CD4-positive, alpha-beta T cell treated with Interleukin-17A for 4 hours (primary cell): ENCODE measurements at places on chromosomes 1 and 21.
A peak's percentile ranks its signal among the peaks of the same experiment; 100 is the strongest.

DNA sequence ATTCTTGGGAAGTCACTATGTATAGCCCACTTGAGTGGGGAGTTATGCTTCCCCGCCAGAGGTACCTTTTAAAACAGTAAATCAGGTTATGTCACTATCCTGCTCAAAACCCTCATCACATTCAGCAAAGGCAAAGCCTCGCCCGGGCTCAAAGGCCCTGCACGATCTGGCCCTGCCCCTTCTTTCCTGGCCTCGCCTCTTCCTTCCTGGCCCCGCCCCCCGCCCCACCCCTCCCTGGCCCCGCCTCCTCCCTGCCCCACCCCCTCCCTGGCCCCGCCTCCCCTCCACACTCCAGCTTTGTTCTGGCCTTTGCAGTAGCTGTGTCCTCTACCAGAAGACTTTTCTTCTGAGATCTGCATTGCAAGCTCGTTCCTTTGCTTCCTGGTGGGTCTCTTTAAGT lies 6.6 kb downstream of the LDLRAD2 start:
- peak; percentile 37 for DNase-seq

- no peak for DNase-seq
Measured at GRCh38 chr1:12618661-12618964, 603 bp upstream of the DHRS3 start.

DNA sequence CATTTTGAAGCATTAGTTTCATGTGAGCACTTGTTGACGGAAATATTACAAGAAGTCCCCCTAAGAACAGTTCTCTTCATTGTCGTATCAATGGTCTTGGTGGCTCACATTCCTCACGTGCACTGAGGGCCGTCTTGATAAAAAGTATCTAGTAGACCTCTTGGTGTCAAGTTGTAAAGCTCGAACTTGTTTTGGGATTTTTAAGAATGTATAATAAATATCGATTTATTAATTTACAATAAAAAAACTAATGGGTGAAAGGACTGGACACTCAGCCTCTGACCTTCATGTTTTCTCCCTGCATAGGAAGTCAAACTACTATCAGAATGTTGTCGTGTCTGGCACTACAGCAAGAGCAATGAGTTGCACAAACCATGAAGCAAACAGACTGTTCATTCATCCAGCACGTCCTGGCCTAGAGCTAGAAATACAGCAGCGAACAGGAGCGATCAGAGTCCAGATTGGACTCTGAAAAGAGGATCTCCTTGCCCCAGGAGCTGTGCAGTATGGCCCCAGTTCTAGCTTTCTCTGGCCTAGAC lies 319.2 kb downstream of the SMYD3 start:
- DNase-seq, result no peak

GRCh38 chr1:41489561-41489960 lies 5.1 kb upstream of the EDN2 start:
- DNase-seq, result no peak

- no peak for DNase-seq
Measured at GRCh38 chr1:201023920-201024624, 558 bp upstream of the KIF21B start.

DNA sequence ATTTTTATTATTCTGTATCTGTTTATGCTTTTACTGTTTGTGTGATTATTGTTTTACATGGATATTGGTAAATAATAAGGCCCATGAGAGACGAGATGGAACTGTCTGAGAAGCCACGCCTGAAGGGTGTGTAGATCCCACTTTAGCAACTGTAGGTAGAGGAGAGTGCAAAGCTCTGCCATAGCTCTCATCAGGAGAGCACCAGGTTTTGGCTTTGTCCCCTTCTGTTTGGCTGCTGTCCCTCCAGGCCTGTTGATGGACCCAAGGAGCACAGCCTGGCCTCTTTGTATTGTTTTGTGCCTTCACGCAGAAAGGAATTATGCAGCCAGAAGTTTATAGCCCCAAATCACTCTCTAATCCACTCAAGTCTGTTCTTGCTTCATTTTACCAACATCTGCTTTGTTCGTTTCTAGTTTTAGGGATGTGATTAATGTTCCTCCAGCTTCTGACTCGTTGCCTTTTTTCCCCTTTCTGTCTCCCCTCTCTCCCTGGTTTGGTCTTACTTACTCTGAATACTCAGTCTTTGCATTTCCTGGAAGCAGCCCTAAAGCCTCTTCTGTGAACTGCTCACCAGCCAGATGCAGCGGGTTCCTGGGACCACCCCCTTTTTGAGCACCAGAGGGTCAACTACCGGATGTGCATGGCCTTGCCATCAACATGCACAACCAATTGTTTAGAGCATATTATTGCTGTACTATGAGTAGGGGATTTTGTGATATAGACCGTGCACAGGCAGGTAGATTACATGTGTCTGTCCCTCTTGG lies 127.3 kb downstream of the HHAT start:
- DNase-seq, result no peak

GRCh38 chr21:45109831-45110492 lies 35.6 kb downstream of the ADARB1 start:
- DNase-seq, result peak; percentile 48

GRCh38 chr1:14263225-14263624 lies 335.3 kb upstream of the KAZN start:
- no peak for DNase-seq

- DNase-seq, result peak; percentile 74
Measured at GRCh38 chr1:226547754-226548191, 791 bp upstream of the STUM start.

DNA sequence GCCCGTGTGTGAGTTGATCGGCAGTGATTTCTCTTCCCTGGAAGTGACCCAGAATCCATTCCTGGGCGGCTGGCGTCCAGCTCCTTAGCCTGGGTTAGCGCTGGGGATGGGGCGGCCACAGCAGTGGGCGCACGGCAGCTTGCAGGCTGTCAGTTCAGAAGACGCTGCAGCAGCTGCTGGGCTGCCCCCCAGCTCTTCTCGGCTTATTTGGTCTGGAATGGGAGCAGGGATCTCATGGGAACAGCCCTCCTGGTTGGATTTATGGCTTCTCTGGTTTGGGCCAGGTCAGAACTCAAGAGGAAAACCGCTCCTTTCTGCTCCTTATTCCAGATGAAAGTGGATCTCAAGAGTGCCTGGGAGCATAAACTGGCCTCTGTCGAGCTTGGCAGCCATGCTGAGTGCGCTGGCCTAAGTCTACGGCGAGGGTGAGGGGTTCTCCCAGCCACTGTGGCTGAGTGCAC lies 148.2 kb downstream of the PRDM16 start:
- DNase-seq, result no peak

DNA sequence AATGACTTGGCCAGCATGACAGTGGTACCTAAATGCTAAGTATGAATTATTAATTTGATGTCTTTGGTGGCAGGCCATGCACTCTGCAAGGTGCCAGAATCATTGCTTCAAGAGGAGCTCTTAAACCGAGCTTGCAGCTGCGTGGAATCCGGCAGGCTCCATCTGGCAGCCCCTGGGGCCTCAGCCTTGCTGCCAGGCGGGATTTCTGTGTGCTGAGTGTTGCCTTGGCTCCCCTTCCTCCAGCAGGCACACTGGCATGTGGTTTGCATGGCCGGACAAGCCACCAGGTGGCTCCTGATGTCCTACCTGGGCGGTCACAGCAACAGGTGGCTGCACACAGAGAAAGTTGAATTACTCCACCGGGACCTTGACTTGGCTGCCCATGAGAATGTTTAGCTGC lies 155.4 kb downstream of the URB2 start:
- no peak for DNase-seq

GRCh38 chr1:30600706-30601105 lies 122.7 kb downstream of the MATN1 start:
- DNase-seq, result no peak

- DNase-seq, result no peak
Measured at GRCh38 chr1:177505905-177506590, 335.3 kb downstream of the BRINP2 start.

DNA sequence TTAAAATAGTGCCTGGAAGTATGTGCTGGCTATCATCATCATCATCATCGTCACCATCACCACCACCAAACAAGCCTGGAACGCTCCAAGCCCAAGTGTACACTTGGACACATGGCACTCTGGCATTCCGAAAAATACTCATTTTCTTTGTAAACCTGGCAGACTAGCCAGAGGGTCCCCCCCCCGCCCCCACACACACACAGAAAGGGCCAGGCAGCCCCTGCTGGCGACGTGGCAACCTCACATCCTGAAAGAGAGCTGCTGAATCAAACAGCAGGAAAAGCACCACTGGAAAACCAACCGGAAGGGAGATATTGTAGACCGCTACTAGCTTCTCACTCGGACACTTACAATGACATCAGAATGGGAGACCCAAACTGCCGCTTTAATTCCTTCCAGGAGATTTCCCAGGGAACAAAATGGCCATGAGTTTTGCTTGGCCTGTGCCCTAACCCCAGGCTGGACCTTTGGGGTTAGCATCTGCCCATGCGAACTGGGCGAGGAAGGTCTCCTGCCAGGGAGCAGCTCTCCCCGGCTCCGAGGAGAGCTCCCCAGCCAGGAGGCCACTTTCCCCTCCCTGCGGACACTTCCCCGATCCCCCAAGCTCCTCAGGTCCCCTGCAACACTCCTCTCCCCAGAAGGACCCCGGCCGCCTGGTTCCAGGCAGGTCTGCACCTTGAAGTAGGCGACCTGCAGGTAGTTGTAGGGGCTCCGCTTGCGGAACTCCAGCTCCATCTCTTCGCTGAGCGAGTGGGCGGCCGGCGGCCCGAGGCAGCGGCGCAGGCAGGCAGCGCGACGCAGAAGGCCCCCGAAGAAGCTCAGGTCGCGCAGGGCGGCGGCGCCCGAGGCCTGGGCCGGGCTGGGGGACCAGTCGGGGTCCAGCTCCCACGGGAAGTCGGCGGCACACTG lies 742 bp downstream of the P3H1 start:
- DNase-seq, result peak; percentile 45

GRCh38 chr1:205321162-205321958 lies at the start of gene NUAK2:
NUAK2 (minus strand) TSS chr1:205321745; CDS start chr1:205321628, 117 bp downstream.
- peak; percentile 95 for DNase-seq

DNA sequence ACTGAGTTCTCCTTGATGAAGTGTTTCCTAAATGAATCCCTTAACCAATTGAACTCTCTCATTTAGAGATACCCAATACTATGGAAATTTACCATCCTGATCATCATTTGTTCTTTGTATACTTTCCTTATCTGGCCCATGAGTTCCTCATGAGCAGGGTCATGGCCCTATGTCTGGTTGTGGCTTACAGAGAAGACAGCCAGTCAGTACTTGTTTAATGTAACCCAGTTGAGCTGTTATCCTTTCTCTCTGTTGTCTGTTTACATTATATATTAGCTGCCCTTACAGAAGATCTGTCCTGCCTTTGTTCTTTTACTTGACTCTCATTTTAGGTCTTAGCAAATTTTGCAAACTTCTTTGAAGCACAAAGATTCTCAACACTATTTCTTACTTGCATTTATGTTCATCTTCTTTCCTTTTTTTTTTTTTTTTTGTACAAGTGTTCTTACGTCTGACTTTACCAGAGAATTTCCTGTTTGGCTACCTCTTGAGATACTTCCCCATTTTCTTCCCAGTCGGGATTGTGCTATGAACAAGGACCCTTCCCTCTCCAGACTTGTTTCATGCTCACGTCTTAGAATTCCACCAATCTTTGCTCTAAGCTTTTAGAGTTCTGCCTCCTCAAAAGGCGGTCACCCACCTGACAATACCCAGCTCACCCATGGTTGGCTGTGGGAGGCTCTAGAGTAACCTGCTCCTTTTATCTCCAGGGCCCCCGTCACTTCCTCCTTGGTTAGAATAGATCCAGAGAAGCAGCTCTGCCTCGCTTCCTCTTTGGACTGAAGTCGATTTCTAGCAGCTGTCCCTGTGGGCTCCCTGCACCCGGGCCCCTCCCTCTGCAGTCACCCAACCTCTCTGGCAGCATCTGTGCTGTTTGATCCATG lies 53.6 kb upstream of the RUNX1 start:
- DNase-seq, result peak; percentile 65

- DNase-seq, result no peak
Measured at GRCh38 chr1:233664253-233664652, 50.3 kb downstream of the KCNK1 start.

DNA sequence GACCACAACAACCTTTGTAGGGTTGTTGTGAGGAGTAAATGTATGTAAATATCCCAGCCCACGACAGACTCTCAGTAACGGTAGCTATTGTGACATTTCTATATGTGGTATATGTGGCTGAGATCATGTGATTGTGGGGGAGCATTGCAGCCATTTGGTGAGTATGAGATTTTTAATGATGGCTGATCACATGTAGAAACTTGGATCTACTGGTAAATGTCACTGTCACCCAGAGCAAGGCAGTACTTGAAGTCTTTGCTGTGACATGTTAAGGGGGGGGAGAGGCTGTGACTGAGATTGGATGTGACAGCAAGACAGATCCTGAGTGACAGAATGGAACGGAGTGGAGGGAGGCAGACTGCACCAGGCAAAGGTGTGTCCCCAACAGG lies 23.9 kb upstream of the MEF2D start:
- no peak for DNase-seq

DNA sequence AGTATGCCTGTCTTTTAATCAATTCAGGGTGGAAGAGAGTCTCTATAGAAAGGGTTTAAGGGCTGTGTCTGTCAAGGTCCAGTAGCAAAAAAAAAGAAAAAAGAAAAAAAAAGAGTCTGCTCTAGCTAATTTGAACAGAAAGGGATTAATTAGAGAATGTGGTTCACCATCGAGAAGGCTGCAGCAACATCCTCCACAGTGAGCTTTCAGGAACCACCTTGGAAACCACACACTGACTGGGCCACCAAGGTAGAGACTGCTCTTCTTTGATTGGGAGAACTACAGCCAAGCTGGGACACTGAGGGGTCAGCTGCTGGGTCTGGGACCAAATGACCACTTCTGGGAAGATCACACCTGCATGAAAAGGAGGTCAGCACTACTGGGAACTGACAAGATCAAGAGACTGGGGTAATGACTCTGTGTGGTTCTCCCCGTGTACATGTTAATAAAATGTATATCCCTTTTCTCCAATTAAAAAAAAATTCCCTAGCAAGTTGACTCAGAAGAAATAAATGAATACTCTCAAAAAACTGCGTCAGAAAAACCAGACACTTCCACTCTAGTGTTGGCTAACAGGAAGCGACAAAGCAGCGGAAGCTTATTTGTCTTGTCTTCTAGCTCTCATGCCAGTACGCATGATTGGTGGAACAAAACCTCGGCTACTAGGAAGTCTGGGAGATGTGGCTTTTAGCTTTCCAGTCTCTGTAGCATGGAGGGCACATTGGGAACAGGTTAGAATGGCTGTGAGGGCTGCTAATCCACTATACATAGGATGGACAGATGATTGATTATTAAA lies 60.0 kb upstream of the IVNS1ABP start:
- DNase-seq, result no peak

GRCh38 chr1:158043232-158043631 lies 49.8 kb downstream of the KIRREL1 start:
- DNase-seq, result no peak

- DNase-seq, result no peak
Measured at GRCh38 chr1:181809991-181810545, 251.4 kb downstream of the ZNF648 start.

GRCh38 chr1:28755701-28756100 lies 19.0 kb downstream of the YTHDF2 start:
- DNase-seq, result no peak

- DNase-seq, result no peak
Measured at GRCh38 chr1:19112891-19113696, 97.0 kb downstream of the UBR4 start.
